Ovary (tissue), 10 donors: ENCODE measurements at places on chromosomes 2 and 18. TPM values are rescaled to one million over a fixed set of nuclear protein-coding genes. Genes with fewer than 3 reads are reported as not detected.

The NOL4 gene
- polyA plus RNA-seq, result 0.08 TPM

DNA sequence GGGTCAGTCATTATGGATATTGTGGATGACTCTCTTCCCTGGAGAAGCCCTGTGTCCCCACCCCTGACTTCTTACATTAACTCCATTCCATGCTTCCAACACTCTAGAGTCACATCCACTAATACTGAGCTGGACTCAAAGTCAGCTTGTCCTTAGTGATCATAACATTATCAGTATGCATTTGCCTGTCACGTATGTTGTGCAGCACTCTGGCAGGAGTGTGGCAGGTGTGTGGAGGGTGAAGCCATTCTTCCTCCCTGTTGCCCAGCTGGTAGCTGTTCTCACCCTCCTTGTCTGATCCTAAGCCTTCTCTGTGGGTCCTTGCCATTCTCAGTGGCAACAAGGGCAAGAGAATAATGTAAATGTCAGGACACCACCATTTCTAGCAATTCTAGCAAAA is 334.1 kb upstream of the RAB6C start:
- no peak for DNase-seq

The KIAA2012 gene
- 0.10 TPM for polyA plus RNA-seq

DNA sequence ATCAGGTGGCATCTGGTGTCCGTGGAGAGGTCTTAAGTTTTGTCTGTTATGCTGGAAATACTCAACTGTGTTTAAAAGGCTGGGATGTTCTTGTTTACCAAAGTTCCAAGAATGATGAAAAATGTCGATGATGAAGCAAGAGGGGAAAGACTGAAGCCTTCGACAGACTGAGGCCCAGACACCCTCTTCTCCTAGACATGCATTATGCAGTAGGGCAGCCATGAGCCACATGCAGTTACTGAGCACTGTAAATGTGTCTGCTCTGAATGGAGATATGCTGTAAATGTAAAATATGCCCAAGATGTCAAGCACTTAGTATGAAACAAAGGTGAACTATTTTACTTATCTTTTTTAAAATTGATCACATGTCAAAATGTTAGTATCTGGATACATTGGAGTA is 163.1 kb downstream of the GALNT14 start:
- no peak for DNase-seq

DNA sequence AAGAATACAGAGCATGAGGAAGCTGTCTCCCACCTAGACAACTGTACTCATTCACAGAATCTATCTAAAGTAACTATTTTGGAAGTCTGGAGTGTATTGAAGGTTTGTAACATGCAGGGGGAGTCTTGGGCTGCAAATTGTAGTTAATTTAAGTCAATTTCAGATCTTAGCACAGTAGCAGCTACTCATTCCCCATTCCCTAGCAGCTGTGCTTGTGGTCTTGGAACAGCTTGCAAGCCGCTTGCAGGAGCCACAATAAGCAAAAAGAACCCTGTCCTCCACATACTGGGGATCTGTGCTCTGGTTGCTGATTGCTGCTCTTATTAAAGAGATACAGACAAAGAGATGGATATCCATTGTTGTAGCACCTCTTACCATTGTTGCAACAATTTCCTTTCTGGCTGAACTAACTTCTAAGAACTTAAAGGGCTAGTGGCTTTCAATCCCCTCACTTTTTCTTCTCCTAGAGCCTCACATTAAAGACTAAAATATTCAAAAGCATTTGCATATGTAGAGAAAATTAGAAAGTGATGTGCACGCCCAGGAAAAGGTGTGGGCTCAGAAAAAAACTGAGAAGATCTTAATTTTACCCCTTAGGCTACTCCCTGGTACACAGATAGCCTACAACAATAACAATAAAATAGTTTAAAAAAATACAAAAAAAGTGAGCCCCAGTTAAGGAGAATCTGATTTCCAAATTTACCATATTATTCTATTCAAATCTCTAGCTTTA is 1775.1 kb upstream of the PIK3C3 start:
- DNase-seq, result no peak

DNA sequence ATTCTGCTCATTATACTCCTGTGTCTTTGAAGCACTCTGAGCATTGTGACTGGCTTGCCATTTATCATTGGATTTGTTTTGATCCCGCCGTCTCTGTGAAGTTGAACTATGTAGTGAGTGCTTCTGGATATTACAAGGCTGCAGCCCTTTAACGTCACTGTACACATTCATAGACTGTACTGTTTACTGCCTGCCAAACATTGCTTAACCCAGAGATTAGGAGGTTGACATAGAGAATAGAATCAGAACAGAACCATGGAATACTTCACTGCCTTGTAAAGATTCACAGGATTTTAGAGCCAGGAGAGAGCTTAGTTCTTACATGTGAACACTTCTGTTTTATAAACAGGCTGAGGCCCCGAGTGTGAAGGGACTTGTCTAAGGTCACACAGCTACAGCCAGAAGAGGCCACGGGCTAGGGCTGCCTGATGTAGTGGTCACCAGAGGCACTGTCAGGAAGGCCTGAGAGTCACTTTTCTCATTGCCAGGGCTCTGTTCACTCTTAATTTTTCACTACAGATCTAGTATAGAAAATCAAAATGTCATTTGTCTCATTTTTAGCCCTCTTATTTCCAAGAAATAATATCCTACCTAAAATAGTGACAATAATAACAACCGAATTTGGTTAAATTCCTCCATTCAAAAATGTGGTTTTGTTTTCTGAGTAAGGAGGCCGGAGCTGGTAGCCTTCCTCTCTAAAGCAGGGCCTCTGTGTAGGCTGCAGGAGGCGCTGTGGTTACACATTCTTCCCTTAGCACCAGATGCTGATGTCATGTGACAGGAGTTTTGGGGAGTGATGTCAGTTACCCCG is 87.9 kb downstream of the UGGT1 start:
- DNase-seq, result peak; percentile 72

DNA sequence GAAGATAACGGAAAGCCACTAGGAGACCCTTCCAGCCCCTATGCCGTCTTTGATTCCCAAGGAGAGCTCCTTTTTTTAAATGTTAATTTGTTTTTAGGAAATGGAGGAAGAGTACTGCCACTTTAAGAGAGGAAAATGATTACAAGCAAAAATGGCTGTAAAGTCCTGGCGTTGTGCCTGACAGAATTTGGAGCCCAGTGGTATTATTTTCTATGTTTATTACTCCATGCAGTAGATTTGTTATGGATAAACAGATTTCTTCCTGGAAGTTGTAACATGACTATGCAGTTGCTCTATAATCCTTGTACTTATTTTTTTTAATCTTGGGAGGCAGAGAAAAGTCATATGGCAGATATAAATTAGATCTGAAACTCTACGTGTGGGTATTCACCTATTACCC is 141.3 kb downstream of the GBX2 start:
- DNase-seq, result no peak

The KCNG2 gene
- polyA plus RNA-seq, result 0.10 TPM

The PMAIP1 gene
- 0.47 TPM for polyA plus RNA-seq

- DNase-seq, result no peak
Observed at GRCh38 chr2:10388954-10389560, 59.1 kb downstream of the ODC1 start.

The RAB27B gene
- polyA plus RNA-seq, result 1.9 TPM

The SOX11 gene
- not detected for polyA plus RNA-seq
